ENCODE measurements at places on chromosomes 12 and 14. TPM values are rescaled to one million over a fixed set of nuclear protein-coding genes. Genes with fewer than 3 reads are reported as not detected.

- DNase-seq: no peak
Measured at GRCh38 chr12:117226505-117226904, 36.2 kb upstream of the FBXO21 start.

DNA sequence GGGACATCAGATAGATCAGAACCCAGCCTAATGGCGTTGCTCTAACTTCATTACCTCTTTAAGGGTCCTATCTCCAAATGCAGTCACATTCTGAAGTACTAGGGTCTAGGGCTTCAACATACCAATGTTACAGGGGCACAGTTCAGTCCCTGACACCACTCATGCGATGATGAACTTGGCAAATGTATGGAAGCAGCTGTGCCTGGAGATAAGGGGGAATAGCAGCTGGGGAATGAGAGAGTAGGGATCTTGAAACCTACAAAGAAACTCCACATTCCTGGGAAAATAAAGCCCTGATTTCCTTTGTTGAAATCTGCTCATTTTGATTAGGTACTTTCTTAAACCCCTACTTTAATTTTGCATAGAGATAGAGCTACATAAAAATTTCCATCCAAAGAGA lies 20.5 kb upstream of the TMCC3 start:
- DNase-seq: no peak

- DNase-seq: no peak
Measured at GRCh38 chr14:54676812-54677708, 110.1 kb downstream of the SAMD4A start.

DNA sequence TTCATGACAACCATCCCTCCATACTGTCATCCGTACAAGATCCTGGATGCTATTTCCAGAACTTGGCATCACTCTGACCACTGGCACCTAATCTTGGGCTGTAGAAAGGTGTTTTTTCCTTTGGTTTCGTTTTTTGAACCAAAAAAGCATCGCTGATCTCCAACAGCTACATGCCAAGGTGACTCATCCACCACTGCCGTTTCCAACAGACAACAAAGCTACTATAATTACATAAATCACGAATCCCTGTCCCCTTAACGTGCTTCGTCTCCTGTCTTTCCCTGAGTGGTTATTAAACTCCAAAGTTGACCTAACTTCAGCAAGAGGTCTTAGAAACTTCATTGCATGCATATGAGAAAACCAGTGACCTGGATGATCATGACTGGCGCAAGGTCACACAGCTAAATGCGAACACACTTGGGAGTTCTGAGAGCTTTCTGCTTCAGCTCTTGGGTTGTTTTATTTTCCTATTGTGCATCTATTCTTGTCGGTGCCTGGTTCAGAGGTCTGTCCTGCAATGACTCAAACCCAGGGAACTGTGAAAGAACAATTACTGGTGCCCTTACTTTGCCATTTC lies 99.9 kb downstream of the PPM1H start:
- no peak for DNase-seq

DNA sequence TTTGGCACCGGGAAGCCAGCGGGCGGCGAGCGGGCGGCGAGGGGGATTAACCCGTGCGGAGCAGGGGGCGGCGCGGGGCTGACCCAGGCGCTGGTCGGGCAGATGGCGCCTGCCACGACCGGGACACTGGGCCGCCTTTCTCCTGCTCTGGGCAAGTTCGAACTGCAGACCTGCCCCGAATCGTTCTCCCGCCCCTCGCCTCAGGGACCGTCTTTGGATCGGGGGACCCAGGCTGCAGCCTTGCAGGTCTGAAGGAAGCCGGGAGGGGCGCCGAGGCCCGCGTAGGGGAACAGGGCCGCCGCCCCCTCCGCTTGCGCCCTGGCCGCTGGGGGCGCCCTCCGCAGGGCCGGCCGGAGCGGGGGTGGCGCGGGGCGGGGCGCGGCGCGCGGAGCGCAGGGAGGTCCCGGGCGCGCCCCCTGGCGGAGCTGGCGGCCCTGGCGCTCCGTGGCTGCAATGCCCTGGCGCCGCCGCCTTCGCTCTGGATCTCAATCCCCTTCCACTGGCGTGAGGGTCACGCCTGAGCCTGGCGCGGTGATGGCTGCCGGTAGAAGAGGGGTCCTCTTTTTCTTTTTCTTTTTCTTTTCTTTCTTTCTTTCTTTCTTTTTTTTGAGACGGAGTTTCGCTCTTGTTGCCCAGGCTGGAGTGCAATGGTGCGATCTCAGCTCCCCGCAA lies 449 bp upstream of the LTBP2 start:
- DNase-seq: peak; percentile 84

DNA sequence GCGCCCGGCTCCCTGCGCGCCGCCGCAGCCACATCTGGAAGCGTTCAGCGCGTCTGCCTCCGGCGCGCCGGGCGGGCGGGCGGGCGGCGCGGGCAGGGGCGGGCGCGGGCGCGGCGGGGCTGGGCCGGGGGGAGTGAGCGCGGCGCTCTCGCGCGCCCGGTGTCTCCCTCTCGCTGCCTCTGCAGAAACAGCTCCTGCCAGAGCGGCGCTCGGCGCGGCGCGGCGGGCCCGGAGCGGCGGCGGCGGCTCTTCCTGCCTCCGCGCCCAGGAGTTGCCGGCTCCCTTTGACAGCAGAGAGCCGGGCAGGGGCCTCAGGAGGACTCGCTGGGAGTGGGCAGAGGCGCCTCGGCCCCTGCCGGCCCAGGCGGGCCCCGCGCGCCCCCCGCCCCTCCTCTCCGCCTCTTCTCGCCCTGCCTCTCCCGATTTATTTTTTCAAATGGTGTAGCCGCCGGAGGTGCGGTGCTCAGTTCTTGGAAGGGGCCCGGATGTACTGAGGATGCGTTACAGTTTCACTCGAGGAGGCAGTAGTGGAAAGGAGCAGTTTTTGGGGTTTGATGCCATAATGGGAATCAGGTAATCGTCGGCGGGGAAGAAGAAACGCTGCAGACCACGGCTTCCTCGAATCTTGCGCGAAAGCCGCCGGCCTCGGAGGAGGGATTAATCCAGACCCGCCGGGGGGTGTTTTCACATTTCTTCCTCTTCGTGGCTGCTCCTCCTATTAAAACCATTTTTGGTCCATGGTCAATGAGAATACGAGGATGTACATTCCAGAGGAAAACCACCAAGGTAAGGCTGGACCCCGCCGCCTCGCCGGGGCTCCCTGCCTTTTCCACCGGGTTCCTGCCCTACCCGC lies at the start of gene CACNA1C:
Gene CACNA1C, plus strand, starts transcription at position 162 of the 853 bp plus-strand sequence. Its CDS starts 576 bp downstream, at position 738.
- no peak for DNase-seq

DNA sequence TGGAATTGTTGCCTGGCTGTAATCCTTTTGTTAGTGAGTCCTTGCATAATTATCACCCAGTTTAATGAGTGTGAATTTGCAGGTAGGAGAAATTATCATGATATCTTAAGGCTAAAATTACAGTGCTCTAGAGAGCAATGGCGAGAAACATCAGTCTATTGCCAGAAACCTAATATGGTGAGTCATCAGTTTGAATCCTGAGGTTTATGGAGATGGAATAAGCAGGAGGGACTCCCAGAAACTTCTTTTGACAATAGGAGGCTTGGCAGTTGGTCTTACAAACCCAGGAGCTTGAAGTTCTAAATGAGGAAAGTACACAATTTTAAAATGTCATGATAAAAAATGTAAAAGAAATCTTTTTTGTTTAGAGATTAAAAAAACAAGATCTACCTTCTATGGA lies 31.5 kb upstream of the CRADD start:
- no peak for DNase-seq

- DNase-seq: no peak
Measured at GRCh38 chr12:106780010-106780631, 5.6 kb downstream of the RIC8B start.

GRCh38 chr12:84996759-84997158 lies 39.3 kb downstream of the TSPAN19 start:
- no peak for DNase-seq

GRCh38 chr12:120944645-120945217 lies 33.6 kb upstream of the HNF1A start:
- DNase-seq: peak; percentile 82

DNA sequence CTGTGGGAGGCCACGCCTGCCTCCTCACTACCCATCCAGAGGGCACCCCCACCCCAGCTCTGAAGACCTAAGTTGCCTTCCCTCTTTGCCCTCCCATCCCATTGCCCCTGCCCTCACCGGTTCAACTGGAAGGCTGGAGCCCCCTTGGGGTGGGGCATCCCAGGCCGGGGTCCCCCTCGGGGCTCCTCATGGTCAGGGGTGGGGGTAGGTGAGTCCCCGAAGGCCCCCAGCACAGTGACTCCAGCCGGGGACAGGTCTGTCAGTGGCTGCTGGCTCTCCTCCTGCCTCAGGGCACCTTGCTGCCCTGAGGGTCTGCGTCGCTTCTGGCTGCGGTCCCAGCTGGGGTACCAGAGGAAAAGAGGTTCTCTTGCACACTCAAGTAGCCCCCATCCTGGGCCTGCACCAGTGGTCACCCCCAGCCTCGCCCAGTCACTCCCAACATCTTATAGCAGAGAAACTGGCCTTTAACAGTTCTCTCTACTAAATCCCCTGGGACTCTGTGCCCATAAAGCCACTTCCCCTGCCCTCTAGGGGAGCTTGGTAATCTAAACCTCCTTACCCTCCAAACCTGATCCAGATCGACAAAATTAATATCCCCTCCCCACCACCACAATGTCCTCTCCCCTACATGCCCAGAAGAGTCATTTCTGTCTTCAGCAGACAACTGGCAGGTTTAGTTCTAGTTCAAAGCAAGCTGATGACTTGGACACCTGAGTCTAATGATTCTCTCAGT lies 5.1 kb downstream of the PIANP start:
- DNase-seq: no peak

DNA sequence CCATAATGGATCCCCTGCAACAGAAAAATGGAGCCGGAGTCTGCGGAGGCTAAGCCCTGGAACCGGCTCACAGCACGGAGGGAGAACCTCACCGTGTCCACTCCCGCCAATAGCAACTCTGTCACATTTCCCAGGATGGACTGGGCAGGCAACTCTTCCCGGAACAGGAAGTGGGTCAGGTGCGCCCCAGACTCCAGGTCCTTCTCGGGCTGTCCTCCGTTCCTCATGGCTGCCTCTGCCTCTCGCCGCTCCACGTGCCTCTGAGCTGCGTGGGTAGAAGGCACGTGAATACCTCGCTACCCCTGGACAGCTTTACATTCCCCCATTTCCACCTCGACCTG lies 2.2 kb downstream of the CYP27B1 start:
- DNase-seq: no peak

- DNase-seq: peak; percentile 78
Measured at GRCh38 chr14:68783408-68784225, 9.2 kb downstream of the ZFP36L1 start.

- no peak for DNase-seq
Measured at GRCh38 chr12:93778306-93778705, 101.1 kb downstream of the CRADD start.

GRCh38 chr12:54967461-54967860 lies 17.1 kb downstream of the TESPA1 start:
- peak; percentile 66 for DNase-seq

DNA sequence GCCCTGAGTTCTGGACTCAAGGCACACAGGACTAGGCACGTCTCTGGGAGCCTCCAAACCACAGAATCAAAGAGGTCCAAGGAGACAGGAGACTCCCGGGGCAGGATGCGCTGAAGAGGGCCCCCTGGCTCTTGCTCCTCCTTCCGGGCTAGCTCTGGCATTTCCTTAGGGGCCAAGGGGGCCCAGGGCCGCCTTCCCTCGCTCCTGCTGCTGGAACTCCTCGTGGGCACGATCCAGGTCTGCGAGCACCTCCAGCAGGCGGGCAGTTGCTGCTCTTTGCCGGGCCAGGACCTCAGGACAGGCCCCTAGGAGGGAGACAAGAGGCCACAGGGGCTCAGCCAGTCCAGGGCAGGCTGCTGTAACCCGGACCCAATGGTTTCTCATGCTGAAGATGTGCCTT lies 35.8 kb downstream of the RASAL1 start:
- DNase-seq: no peak

GRCh38 chr12:10027721-10028120 lies 2.8 kb upstream of the CLEC9A start:
- no peak for DNase-seq

DNA sequence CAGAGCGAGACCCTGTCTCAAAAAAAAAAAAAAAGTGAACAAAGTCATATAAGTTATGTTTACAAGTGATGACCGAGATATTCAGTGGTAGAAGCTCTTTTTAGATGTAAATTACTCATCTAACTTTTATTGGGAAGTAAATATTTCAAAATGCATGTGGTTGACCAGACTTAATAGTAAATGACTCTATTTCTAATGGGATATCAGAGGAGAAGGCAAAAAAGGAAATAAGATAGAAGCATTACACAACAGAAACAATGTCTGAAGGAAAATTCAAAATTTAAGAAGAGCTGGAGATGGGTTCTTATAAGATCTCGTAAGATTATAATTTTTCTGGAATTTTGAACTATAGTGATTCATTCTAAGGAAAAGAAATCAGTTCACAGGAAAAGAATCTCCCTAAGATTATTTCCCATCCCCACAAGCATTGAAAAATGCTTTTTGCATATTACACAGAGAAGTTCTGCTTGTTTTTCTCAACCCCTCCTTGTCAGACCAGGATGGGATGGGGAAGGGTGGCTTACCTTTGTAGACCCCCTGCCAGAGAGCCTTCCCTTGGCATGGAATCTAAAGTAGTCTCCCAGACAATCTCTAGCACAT lies 63.1 kb upstream of the STK38L start:
- DNase-seq: no peak

GRCh38 chr14:75175677-75176141 lies 703 bp downstream of the TMED10 start:
- no peak for DNase-seq

DNA sequence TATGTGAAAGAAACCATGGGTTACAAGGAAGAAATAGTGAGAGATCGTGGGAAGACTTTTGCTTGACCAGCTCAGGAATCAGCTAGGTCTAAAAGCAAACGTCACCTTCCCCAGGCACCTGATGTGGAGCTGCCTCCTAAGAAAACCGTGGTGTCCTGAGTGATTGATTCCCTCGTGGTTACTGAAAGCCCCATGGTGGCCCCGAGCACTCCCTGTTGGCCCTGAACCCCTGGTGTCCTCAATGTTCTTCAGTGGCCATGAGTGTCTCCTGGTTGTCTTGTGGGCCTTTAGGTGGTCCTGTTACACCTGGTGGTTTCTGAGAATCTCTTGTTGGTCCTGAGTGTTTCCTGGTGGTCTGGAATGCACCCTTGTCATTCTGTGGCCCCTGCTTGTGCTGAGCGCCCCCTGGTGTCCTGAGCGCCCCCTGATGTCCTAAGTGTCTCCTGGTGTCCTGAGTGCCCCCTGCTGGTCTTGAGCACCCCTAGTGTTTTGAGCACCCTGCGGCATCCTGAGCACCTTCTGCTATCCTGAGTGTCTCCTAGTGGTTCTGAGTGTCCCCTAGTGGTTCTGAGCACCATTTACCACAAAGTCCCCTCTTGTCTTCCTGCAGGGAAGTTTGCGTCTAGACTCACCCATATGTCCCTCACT lies 518.7 kb downstream of the TMEM121 start:
- DNase-seq: peak; percentile 81

- no peak for DNase-seq
Measured at GRCh38 chr14:87148655-87149054, 844.3 kb downstream of the GALC start.

- DNase-seq: no peak
Measured at GRCh38 chr14:22509751-22510300, 79.2 kb downstream of the DAD1 start.

- DNase-seq: no peak
Measured at GRCh38 chr14:38003746-38004609, 203.7 kb upstream of the SSTR1 start.

GRCh38 chr12:121297435-121297991 lies 1.0 kb upstream of the CAMKK2 start:
- peak; percentile 47 for DNase-seq

Gene PTHLH
- total RNA-seq: not detected

Gene PRH2
- total RNA-seq: not detected

Gene NUDT14
- total RNA-seq: 27.8 TPM

Gene FAM186B
- total RNA-seq: not detected

Gene HAL
- total RNA-seq: 4.0 TPM

Gene PTPRB
- total RNA-seq: 10.5 TPM

Gene ZFHX2
- total RNA-seq: 0.53 TPM

Measured in Peyer's patch (tissue), 4 donors.